ENCODE measurements at places on chromosomes 2 and 18.

DNA sequence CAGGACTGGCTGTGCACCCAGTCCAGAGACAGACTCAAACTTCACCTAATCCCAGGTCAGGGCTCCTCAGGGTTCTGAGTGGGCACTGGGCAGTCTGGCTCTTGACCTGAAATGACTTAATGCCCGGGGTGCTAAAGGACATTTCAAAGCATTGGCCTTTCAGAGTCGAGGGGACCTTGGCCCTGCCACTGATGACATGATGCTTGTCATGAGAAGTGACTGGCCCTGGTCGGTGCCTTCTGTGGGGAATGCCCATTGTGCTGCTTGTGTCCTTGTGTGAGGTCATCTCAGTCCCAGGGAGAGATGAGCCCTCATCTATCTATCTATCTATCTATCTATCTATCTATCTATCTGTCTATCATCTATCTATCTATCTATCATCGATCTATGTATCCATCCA, 81.3 kb downstream of the CTAGE1 start:
- no peak for DNase-seq

DNA sequence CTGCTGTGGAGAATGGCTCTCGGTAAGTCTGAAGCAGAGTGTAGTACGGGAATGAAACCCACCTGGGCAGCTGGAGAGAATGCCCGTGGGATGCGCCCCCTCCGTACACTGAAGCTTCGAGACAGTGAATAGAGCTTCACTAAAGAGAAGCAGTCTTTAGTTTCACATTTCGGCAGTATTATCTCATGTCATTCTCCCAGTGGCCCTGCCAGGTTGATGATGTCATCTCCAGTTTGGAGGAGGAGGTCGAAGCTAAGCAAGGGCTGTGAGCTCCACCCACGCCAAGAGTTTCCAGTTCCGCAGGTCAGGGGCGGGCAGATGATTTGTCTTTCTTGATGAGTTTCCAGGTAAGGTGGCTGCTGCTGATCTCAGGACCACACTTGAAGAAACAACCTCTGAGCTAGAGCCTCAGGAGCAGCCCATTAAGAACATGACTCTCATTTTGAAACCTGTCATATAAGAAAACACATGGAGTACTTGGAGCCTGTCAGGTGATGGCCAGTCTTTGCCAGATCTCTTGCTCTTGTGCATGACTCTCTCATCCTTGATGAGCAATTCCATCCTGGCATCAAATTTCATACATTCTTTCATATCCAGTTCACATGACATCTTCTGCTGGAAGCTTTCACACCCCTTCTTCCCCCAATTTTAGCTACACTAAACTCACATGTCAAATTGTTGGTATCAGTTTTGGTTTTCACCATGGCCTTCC, 475.0 kb downstream of the RNF144A start:
- DNase-seq: no peak

GRCh38 chr2:240275386-240275785, 134.9 kb upstream of the OTOS start:
- no peak for DNase-seq

- no peak for DNase-seq
These were observed 29.0 kb downstream of the PSME4 start for GRCh38 chr2:53941749-53942148.

DNA sequence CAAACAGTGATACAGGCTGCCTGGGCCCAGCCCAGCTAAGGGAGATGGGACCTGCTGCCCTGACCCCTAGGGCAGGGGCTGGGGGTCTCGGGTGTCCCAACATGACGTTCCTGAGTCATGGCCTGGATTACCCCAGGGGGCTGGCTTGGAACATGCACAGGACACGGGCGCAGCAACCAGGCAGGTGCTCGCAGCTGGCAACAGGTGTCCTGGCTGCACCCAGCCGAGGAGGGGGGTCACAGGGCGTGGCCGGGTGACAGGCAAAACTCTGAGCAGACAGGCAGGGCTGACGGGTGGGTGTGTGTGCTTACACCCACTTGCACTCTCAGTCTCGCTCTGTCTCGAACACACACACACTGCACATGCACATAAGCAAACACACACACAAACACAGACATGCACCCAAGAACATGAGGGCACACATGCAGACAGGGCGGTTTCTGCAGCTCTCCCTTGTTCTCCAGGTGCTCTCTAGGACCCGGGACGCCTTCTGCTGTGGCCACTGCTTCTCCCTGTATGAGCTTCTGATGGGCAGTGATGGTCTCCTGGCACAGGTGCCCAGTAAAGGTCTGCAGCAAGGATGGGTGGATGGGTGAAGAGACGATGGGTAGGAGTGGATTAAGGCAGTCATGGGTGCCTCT, 33.7 kb upstream of the TAF1B start:
- DNase-seq: no peak

DNA sequence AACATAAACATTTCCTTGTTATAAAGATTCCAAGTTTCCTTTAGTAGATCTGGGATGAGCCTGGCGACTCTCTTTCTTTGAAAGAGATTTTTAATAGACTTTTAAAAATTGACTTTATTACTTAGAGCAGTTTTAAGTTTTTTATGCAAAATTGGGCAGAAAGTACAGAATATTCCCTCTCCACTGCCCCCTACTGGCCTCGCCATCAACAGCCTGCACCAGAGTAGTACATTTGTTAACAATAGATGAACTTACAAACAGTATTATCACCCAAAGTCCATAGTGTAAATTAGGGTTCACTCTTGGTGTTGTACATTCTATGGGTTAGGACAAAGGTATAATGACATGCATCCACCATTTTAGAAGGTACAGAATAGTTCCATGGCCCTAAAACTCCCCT, 3.9 kb downstream of the MAP3K19 start:
- no peak for DNase-seq

- DNase-seq: no peak
These were observed 276.0 kb downstream of the AGPS start for GRCh38 chr2:177668617-177669016.

DNA sequence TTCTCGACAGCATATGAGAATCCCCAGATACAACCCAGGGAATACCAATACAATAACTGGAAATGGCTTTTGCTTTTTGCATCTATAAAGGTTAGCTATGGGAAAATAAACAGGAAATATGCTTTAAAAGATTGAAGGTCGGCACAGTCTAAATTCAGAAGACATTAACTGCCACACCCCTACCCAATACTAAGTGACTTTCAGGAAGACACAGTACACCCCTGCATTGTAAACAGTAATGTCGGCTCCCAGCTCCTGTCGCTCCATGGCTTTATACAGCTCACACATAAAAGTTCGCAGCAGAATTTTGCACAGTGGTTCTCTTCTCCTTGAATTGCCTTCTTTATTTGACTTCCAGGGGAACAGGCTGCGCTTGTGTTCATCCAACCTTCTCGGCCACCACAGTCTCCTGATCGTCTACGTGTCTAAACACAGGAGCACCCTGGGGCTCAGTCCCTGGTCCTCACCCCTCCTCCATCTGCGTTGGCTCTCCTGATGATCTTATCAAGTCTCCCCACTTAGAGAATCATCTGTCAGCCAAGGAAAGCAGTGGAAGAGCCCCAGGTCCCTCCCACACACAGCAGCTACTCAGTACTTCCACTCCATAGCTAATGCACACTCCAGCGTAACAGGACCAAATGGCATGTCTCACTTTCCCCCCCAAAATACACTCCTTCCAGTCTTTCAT, 22.7 kb downstream of the CYB5A start:
- no peak for DNase-seq

DNA sequence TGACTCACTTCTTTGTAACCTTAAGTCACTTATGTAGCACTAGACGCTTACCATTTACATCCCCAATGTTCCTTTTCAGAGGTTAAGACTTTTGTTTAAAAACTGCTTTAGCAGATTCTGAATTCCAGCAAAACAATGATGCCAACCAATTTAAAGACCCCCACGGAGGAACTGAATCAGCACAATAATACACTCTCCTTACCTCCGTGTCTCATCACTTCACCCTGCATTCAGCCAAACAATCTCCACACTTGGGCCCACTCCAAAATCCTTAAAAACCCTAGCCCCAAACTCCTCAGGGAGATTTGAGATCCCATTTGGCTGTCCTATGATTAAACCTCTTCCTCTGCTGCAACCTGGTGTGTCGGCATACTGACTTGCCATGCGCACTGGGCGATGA, 153.9 kb downstream of the B3GNT2 start:
- no peak for DNase-seq

DNA sequence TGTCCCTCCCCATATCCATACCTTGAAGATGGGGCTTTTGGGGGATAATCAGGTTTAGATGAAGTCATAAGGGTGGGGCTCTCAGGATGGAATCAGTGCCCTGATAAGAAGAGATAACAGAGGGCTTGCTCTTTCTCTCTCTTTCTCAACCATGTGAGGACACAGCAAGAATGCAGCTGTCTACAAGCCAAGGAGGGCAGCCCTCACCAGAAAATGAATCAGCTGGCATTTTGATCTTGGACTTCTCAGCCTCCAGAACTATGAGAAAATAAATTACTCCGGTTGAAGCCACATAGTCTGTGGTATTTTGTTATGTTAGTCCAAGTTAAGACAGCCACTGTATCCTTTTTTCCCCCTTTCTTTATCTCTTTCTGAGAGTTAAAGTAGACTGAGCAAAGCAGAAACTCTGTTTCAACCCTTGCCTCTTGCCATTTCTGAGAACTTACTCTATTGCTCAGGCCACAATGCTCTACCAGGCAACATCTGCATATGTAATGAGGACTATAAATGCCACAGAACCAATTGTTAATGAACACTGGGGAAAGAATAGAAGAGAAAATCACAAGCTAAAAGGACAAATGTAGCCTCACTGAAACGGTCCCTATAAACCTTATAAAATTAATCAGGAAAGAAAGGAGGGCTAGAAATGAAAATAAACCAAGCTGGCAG, 56.9 kb downstream of the SRBD1 start:
- no peak for DNase-seq

GRCh38 chr2:239912171-239912937, 112.8 kb downstream of the NDUFA10 start:
- no peak for DNase-seq

DNA sequence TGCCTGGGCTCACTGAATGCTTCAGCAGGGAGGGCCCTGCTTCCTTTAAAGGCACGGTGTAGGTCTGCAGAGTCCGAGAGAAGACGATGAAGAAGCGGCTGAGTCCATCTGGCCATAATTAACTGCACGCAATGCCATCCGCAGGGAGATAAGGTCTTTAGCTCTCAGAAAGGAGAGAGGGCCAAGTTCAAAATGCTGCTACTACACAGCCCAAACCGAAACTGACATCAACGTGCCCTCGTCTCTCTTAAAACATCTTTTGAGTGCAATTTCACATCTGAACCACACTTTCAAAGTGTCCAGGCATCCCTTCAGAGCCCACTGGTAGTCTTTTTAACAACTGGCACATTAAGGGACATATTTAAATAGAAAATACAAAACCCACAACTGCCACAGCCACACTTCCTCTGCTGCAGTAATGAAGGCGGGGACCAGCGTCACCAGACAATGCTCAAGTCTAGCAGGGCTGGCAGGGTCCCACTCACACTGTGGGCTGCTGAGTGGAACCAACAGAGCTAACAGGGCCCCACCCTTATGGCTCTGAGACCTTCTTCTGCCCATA, 35.8 kb downstream of the ST3GAL5 start:
- DNase-seq: no peak

DNA sequence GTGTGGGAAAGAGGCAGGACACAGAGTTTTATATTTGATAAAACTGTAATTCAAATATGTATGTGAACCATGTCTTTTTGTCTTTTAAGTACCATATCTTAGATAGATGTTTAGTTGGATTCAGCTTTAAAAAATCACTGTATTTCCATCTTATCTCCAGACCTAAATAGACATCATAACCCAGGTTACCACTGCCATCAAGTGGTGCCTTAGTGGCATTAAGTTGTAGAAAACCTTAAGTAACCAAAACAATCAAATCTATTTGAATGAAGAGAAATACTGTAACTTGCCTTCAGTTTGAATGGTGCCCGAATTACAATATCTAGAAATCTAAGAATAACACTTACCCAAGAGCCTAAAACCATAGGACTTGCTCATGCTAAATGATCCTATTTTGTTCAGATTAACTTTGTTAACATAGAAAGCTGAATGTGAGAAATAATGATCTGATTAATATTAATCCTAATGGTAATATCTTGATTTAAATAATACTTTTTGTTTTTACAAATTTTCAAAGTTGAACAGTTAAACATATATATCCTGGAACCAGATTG, 92.5 kb upstream of the MAP2 start:
- DNase-seq: no peak

GRCh38 chr2:8193146-8193545, 488.7 kb upstream of the ID2 start:
- no peak for DNase-seq

- DNase-seq: no peak
These were observed 12.9 kb upstream of the ANKRD53 start for GRCh38 chr2:70965506-70965905.

DNA sequence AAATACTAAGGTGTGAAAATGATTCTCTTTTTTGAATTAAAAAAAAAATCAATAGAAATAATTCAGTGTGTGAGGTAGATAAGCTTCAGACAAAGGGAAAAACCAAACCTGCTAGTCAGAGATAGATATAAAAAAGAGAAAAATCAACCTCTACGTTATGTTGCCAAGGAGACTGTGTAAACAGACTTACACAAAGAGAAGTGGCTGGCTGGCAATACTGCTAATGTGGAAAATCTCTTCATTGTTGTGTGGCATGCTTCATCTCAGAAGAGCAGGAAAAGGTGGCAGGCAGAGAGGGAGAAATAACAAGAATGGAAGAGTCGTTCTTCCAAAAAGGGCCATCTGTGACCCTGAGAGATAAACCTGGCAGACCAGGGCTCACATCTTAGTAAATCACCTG, 200.8 kb downstream of the SLC8A1 start:
- DNase-seq: no peak

DNA sequence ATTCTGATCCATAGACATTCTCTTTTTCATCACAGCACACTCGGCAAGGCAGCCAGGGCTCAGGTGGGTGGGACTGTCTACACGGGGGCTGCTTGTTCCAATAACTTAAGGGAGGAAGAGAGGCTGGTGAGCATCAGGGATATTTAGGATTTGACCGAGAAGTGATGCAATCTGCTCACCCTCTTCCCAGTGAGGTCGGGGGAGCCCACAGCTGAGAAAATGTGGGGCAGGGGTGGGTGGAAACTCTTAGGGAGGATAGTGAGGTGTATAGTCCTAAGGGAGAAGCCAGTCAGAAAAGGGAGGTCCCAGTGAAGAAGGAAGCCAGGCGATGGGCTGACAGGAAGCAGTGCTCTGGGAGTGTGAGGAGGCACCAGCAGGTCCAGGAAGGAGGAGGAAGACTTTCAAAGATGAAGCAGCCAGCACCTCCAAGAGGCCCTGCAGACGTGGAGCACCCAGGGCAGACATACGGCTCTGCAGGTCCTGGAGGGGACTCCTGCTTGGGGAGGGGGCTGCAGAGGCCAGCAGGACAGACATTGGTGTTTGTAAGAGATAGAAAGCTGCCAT, 76.8 kb downstream of the GYPC start:
- no peak for DNase-seq

- no peak for DNase-seq
These were observed 397.9 kb downstream of the MEIS1 start for GRCh38 chr2:66832646-66833435.

DNA sequence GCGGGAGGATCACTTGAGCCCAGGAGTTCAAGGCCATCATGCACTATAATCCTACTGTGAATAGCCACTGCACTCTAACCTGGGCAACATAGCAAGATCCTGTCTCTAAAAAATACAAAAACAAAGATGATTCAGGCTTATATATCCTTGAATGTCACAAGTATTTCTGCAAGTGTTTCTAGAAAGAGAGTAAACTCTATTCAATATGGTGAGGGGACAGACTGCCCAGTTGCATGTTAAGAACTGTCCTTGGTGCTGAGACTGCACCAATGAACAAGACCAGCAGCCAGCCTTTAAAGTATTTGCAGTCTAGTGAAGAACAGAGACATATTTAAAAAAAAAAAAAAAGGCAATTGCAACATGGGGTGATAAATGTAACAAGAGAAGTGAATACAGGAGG, 16.4 kb downstream of the MAP3K19 start:
- DNase-seq: no peak

Data from hematopoietic multipotent progenitor cell treated with erythropoietin and hydrocortisone succinate and interleukin-3 and kit ligand, for 17 days (in vitro differentiated cells).